ENCODE measurements at places on chromosomes 6 and 20.

- no peak for DNase-seq
These were observed 18.5 kb upstream of the MTRES1 start for GRCh38 chr6:107009499-107009898.

- DNase-seq = no peak
These were observed 2.6 kb downstream of the COL19A1 start for GRCh38 chr6:69868961-69869360.

DNA sequence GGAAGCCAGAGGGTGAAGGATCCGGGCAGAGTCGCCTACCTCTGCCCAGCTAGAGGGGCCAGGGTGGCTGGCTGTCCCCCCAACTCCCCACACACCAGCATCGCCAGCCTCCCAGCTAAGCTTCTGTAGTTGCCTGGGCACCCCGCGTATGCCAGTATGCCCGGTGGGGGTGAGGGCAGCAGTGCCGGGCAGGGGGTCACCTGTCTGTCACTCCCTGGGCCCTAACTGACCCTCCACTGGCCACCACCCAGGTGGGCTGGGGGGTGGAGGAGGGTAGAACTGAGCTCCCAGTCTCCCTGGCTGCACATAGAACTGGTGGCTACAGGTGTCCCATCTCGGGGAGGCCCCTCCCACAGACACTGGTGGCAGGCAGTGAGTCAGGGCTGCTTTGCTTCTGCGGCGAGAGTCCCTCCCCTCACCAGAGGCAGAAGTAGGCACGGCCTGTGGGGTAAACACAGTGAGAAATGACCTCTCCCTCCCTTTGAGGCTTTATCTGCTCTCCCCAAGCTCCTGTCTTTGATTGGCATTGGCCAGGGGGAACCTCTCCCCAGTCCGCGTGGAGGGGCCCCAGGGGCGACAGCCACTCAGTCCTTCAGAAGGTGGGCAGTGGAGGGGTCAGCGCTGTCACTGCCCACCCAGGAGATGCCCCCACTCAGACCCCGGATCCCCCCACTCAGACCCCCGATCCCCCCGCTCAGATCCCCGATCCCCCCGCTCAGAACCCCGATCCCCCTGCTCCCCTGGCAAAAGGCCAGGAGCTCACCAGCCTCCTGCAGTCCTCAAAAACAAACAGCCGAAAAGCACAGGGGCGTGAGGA, 2.5 kb downstream of the NTSR1 start:
- no peak for DNase-seq

GRCh38 chr6:72031471-72031870, 145.1 kb downstream of the RIMS1 start:
- no peak for DNase-seq

- no peak for DNase-seq
These were observed 118.3 kb downstream of the KHDC1L start for GRCh38 chr6:73107016-73107415.

- DNase-seq = no peak
These were observed 55.0 kb downstream of the TOX2 start for GRCh38 chr20:43969501-43970182.

DNA sequence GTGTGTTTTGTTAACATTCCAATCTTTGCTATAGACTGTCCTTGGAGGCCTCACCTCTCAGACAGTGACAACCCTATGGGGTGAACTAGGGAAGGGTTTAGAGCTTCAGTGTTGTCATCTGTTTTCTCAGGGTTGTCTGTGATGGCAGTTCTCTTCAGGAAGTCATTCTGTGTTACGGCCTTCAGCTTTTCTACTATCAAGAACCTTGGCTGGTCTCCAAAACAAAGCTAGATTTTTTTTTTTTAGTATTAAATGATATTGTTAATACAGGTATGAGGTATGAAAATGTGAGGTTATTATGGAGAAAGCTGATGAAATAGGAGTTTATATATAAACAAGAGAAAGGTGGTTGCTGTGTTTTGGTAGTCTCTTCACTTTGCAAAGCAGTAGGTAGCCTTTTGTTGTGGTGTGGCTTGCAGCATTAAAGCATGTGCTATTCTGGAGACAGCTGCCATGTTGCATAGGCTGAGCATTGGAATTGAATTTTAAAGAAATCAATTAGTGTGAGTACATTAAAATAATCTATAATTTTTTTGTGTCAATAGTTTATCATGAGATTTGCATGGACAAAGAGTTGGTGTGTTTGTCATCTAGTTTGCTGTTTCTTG, 162.6 kb downstream of the CARMIL1 start:
- DNase-seq = no peak

- DNase-seq = no peak
These were observed 852 bp downstream of the GMNN start for GRCh38 chr6:24775520-24776058.

DNA sequence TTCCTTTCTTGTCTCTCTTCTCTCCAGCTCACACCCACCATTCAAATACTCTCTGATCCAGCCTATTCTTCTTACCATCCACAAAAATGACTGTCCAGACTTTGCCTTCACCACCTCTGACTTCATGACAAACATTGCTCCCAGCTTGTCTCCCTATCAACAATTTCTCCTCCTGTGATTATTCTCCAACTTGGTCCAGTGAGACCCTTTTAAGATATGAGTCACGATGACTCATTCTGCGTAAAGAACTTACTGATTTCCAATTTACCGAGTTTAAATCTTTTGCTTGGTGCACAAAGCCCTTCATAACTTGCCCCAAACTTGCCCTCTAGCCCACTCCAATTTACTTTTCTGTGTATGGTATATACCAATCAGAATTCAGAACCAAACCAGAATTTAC, 833.2 kb downstream of the MAFB start:
- no peak for DNase-seq

GRCh38 chr6:135092724-135093123, 38.1 kb upstream of the HBS1L start:
- no peak for DNase-seq

DNA sequence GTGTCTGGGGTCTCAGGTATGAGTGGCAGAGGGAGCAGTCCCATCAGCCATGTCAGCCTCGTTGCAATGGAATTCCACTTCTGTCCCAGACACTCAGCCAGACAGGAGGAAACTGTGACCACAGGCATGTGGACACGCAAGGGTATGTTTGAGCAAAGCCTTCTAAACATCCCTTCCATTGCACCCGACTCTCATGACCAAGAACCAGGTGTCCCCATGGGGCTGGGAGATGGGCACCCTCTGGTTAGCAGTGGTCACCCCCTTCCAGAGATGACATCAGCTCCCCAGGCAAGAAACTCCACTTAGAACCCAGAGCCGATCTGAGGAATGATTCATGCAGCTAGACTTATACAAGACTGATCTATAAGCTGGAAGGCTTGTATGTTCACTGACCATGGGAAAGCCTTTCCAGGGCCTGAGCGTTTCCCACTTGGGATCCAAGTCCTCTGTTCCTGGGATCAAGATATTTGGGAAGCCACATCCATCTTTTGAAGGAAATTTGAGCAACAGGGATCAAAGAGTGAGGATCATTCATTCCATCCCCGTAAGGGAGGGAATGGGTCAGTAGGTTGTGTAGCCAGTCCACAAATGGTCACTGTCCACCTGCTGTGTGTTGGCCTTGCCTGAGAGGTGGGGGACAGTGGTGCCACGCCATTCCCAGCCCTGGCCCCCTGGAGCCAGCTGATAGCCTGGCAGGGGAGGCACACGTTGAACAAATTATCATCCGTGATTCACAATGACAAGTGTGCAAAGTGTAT, 3.9 kb upstream of the MRGBP start:
- DNase-seq = no peak

DNA sequence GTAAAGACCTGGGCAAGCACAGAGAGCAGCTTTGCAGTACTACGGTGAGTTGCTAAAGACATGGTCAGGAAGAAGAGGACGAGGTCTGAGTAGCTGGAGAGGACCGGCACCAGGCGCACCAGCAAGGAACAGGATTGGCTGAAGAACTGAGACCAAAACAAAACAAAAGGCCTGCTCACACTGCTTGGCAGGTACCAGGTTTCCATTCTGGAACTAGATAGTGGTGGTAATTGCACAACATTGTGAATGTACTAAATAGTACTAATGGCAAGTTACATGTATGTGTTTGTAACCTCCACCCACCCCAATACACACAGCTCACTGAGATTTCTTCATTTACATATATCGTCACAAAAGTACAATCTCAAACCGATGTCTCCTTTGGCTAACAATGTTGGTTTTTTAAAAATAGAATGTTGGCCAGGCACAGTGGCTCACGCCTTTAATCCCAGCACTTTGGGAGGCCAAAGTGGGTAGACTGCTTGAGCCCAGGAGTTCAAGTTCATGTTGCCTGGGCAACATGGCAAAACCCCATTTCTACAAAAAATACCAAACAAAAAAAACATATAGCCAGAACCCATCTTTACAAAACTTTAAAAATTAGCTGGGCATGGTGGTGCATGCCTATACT, 32.5 kb upstream of the LYRM2 start:
- no peak for DNase-seq

DNA sequence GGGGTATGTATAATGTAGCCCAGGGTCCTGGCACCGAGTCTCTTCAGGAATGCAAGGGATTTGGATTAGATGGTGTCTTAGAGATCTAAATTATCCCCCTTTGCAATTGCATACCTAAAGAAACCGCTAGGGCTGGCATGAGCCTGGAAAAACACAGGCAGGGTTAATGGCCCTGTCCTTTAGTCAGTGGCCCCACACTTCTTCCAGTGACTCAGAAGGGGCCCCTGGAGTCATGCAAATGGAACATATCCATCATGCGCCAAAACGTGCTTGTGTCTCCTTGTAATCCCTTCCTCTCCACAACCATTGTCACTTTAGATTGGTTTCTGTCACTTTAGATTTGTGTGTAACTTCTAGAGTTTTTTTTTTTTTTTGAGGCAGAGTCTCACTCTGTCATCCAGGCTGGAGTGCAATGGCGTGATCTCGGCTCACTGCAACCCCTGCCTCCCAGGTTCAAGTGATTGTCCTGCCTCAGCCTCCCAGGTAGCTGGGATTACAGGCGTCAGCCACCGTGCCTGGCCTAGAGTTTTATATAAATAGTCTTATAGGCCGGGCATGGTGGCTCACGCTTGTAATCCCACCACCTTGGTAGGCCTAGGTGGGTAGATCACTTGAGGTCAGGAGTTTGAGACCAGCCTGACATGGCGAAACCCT, 8.7 kb upstream of the MYBL2 start:
- DNase-seq = no peak

DNA sequence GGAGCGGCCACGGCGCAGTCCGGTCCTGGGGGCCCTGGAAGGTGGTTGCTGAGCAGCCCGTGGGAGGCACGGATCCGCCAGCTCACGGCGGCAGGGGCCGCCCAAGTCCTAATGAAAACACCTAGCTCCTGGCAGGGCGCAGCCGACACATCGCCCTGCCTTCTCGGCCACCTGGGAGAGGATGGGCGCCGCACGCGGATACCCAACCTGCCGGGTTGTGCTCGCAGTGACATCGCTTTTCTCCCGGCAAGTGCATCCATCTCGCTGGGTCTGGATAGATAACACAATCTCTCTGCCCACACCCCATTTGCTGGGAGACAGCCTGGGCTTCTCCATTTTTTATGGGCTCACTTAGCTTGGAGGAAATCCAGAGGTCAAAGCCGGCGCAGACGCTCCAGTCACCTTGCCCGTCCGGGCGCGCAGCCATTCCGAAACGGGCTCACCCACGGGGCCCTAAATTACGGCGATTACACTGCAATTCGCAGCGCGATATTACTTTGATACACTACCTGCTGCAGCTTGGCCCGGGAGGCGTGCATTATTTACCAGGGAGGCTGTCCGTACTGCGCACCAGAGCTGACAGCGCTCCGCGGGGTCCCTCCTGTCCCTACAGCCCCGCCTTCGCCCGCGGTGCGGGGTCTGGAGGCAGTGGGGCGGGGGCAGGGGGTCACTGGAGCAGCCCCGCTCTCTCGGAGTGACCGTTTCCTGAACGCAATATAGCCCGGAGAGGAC, 36.2 kb upstream of the CCDC167 start:
- DNase-seq = no peak

DNA sequence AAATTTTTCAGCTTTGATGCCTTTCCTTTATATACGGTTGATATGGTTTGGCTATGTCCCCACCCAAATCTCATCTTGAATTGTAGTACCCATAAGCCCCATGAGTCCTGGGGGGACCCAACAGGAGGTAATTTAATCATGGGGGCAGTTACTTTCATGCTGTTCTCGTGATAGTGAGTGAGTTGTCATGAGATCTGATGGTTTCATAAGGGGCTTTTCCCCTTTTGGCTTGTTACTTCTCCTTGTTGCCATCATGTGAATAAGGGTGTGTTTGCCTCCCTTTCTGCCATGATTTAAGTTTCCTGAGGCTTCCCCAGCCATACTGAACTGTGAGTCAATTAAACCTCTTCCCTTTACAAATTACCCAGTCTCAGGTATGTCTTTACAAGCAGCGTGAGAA, 66.8 kb downstream of the ARHGAP18 start:
- DNase-seq = no peak

- no peak for DNase-seq
These were observed 68.4 kb downstream of the RSPO3 start for GRCh38 chr6:127186889-127187288.

DNA sequence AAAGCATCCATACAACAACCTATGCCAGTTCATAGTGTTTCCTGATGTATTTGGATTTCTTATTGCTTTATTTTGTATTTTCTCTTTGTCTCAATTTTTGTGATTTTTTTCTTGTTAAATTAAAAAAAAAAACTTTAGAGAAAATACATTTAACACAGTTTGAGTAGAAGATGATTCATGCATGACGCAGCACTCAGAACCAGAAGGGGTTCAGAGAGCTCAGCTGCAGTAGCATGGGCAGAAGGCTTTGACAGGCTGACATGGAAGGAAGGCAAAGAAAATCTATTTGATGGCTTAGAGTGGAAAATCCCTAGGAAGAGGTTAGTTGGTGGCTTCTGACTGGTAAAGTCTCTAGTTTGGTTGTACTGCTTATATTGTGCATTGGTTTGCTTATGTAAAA, 207.2 kb upstream of the STXBP5 start:
- DNase-seq = no peak

DNA sequence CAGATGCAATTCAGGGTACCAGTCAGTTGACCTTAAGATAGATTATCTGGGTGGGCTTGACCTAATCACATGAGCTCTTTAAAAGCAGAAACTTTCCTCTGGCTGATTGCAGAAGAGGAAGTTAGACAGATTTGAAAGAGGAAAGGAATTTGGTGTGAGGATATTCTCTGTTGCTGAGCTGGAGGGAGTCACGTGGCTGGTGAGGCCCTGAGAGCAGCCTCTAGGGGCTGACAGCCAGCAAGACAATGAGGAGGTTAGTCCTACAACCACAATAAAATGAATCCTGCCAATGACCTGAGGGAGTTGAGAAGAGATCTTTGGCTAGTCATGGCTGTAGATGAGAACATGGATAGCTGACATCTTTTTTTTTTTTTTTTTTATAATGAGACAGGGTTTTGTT, 87.0 kb upstream of the B3GAT2 start:
- no peak for DNase-seq

DNA sequence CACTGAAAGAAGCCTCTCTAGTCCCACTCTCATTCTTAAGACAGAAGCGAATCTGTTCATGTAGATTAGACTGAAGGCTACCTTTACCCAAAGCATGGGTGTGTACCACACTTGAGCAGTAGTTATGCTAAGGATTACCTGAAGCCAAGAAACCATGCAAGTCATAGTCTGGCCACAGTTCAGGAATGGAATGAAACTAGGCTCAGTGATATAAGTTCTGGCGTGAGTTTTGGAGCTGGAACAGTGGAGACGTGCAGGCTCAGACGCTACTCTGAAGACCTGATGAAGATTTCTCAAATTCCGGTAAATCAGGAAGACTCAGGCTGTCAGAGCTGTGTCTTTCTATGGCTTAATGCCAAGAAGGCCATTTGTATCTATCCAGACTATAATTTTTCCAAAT, 219.9 kb downstream of the HDGFL1 start:
- DNase-seq = no peak
